ENCODE measurements at places on chromosomes 1 and 21.

DNA sequence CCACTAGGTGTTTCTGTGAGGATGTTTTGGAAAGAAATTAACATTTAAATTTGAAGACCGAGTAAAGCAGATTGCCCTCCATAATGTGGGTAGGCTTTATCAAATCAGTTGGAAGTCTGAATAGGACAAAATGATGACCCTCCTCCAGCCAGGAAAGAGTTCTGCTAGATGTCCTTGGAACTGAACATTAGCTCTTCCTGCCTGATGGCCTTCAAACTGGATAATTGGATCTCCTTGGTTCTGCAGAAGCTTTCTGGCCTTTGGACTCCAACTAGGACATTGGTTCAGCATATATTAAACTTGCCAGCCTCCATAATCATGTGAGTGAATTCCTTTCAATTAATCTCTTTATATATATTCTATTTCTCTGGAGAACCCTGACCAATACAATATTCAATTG lies 4.4 kb upstream of the GLRX2 start:
- peaks cover 7% of the 10 kb centered on the region for H3K4me1 ChIP-seq
- no peak overlapping the region for H3K4me3 ChIP-seq
- no peaks in the 10 kb centered on the region for H3K27me3 ChIP-seq
- no peak overlapping the region for H3K27ac ChIP-seq

GRCh38 chr1:192527111-192527795 lies 48.3 kb upstream of the RGS1 start:
- no peak for DNase-seq
- no peaks in the 10 kb centered on the region for H3K36me3 ChIP-seq
- H3K27me3 ChIP-seq, result no peaks in the 10 kb centered on the region
- H3K4me1 ChIP-seq, result peaks cover 19% of the 10 kb centered on the region
- H3K4me3 ChIP-seq, result no peak overlapping the region

DNA sequence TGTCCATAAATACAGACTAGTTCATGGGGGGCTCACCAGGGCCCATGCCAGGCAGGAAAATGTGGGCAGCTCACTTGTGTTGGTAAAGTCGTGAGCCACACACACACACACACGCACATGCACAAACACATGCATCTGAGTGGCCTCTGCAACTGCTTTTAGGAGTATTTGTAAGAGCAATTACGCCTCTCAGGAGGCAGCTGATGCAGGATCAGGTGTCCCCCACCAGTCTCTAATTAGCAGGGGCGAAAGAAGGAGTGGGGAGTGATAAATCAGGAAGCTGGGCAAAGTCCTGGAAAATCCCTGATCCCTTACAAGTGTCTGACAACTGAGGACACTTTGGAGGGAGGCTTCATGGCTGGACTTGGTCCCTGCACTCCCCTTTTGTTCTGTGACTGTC lies 5.7 kb upstream of the IVL start:
- no peak overlapping the region for H3K4me3 ChIP-seq
- no peaks in the 10 kb centered on the region for H3K36me3 ChIP-seq
- no peak for DNase-seq
- H3K4me1 ChIP-seq, result no peaks in the 10 kb centered on the region

- H3K4me3 ChIP-seq, result no peak overlapping the region
- no peaks in the 10 kb centered on the region for H3K36me3 ChIP-seq
- H3K4me1 ChIP-seq, result no peaks in the 10 kb centered on the region
- DNase-seq, result no peak
- H3K27ac ChIP-seq, result no peak overlapping the region
These were observed 38.0 kb upstream of the KDM4A start for GRCh38 chr1:43611950-43612349.

- H3K27ac ChIP-seq, result no peak within 1 kb of the TSS
- H3K27me3 ChIP-seq, result no peaks in the 10 kb centered on the region
- DNase-seq, result no peak
- H3K36me3 ChIP-seq, result no peaks in the 10 kb centered on the region
- H3K4me3 ChIP-seq, result no peak within 1 kb of the TSS
These were observed at the start of gene UMODL1 for GRCh38 chr21:42071146-42071737. UMODL1 (plus strand) TSS chr21:42071317; CDS start chr21:42071317, 0 bp downstream.

DNA sequence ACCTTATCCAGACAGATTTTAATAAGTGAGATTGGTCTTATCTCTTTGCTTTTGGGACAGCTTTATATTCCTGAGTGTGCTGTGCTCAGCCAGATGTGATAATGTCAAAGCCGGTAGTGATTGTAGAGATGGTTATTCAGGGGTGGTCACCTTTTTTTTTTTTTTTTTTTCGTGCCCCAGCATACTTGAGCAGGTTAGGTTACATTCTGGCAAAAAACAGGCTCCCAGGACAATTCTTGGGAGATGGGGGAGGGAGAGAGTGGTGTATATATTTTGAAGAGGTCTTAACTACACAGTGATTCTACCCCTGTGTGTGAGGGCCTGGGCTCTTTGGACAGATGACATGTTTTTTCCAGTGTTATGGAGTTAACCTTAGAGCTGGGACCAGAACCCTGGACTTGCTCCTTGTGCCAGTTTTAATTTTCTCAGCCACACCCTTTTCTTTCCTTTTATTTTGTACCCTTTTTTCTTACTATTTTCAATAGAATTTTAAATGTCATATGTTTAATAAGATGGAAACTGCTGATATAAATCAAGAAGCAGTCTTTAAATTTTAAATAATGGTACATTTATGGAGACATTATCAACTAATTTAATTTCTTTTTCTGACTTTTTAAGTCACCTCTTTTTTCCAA lies 88.4 kb downstream of the DYRK1A start:
- no peak for DNase-seq
- peaks cover 60% of the 10 kb centered on the region for H3K4me1 ChIP-seq
- H3K27ac ChIP-seq, result peak overlapping the region; percentile 28
- H3K4me3 ChIP-seq, result peak overlapping the region; percentile 33
- no peaks in the 10 kb centered on the region for H3K27me3 ChIP-seq
- peaks cover 3% of the 10 kb centered on the region for H3K36me3 ChIP-seq

DNA sequence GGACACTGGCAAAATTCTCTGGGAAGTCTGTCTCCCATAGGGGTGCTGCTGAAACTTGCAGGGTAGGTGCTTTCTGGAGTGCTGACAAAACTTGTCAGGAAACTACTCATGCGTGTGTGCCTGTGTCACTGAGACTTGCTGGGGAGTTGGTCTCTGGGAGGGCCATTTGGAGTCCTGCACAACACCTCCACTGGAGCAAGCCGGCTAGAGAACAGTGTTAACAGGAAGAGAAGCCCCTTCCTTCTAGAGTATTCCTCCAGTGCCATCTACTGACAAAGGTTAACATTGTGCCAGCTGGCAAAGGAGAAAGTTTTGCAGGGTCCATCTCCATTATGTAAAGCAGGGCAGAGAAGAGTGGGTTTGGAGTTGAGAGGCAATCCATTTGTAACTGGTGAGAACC lies 30.0 kb downstream of the ZMYM4 start:
- no peaks in the 10 kb centered on the region for H3K36me3 ChIP-seq
- no peaks in the 10 kb centered on the region for H3K4me1 ChIP-seq
- no peaks in the 10 kb centered on the region for H3K27me3 ChIP-seq
- H3K27ac ChIP-seq, result no peak overlapping the region
- H3K4me3 ChIP-seq, result no peak overlapping the region
- peak; percentile 58 for DNase-seq

DNA sequence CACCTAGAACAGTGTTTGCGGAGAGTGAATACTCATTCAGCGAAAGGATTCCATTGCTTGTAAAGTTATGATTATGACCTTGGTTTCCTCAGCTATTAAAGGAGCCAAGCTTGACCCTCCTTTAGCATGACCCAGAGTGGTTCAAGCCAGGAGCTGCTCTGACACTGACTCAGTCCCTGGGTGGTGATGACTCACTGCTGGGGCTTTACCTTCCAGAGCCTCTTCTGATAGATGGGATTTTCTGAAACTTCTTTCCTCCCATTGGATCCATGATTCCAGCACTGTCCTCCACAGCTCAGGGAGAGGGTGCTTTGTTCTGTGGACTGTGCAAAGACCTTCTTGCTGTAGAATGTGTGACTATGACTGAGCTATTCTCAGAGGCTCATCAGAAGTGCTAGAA lies 77.4 kb downstream of the S1PR1 start:
- peaks cover 23% of the 10 kb centered on the region for H3K4me1 ChIP-seq
- H3K36me3 ChIP-seq, result no peaks in the 10 kb centered on the region
- H3K27ac ChIP-seq, result no peak overlapping the region

GRCh38 chr1:41370756-41371420 lies 9.7 kb downstream of the FOXO6 start:
- no peak overlapping the region for H3K4me3 ChIP-seq
- no peaks in the 10 kb centered on the region for H3K36me3 ChIP-seq
- H3K27ac ChIP-seq, result no peak overlapping the region
- peaks cover 14% of the 10 kb centered on the region for H3K27me3 ChIP-seq
- no peak for DNase-seq
- H3K4me1 ChIP-seq, result peaks cover 13% of the 10 kb centered on the region

- no peak for DNase-seq
- H3K27ac ChIP-seq, result no peak overlapping the region
- H3K4me1 ChIP-seq, result peaks cover under 1% of the 10 kb centered on the region
These were observed 43.6 kb downstream of the FAAH start for GRCh38 chr1:46437723-46438122.

DNA sequence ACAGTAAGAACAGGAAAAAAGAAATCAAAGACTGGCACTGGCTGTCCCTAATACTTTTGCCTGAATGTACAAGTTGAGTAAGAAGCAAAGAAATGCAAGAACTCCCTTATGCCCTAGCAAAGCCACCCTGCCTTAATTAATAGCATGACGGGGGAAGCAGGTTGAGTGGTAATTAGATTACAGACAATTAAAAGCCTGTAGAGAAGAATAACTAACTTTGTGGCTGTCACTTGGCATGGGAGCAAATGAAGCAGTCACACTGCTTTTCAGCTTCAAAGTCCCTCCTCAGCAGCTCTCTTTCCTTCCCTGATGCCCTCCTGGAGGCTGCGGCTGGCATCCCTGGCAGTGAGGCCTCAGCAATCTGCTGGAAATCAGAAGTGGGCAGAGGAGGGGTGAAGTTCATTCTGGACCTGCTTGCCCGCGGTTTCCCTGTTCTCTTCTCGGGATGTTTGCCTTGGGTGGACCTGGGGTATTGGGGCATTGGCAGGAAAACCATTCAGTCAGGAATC lies 3.4 kb downstream of the OPTC start:
- H3K4me1 ChIP-seq, result no peaks in the 10 kb centered on the region
- DNase-seq, result no peak
- H3K27ac ChIP-seq, result no peak overlapping the region
- no peaks in the 10 kb centered on the region for H3K36me3 ChIP-seq

- no peak for DNase-seq
- peaks cover 65% of the 10 kb centered on the region for H3K36me3 ChIP-seq
- no peaks in the 10 kb centered on the region for H3K27me3 ChIP-seq
- peaks cover 20% of the 10 kb centered on the region for H3K4me1 ChIP-seq
- H3K4me3 ChIP-seq, result no peak overlapping the region
These were observed 59.7 kb downstream of the MIER1 start for GRCh38 chr1:66984491-66984890.

DNA sequence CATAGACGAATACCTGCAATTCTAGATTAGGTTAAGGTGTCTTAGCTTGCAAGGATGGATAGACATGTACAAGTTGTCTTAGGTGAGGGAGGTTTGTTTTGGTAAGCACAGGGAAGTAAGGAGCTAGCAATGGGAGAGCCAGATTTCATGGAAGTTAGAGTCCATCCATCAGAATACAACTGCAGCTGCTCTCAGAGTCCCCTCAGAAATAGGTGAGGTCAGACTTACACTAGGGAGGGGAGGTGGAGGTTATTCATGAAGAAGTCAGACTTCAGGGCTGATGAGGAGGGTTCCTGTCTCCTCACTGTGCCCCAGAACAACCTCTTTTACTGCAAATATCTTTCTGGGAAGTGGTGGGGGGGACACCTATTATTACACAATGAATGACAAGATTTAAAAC lies 85.3 kb downstream of the KCTD3 start:
- H3K36me3 ChIP-seq, result no peaks in the 10 kb centered on the region
- H3K4me1 ChIP-seq, result no peaks in the 10 kb centered on the region
- H3K27ac ChIP-seq, result no peak overlapping the region
- no peak overlapping the region for H3K4me3 ChIP-seq
- H3K27me3 ChIP-seq, result no peaks in the 10 kb centered on the region

- H3K27me3 ChIP-seq, result peaks cover 33% of the 10 kb centered on the region
- no peak overlapping the region for H3K27ac ChIP-seq
- H3K4me1 ChIP-seq, result peaks cover 21% of the 10 kb centered on the region
- no peak for DNase-seq
- no peaks in the 10 kb centered on the region for H3K36me3 ChIP-seq
- no peak overlapping the region for H3K4me3 ChIP-seq
These were observed 2.9 kb upstream of the OLIG1 start for GRCh38 chr21:33067043-33067442.

DNA sequence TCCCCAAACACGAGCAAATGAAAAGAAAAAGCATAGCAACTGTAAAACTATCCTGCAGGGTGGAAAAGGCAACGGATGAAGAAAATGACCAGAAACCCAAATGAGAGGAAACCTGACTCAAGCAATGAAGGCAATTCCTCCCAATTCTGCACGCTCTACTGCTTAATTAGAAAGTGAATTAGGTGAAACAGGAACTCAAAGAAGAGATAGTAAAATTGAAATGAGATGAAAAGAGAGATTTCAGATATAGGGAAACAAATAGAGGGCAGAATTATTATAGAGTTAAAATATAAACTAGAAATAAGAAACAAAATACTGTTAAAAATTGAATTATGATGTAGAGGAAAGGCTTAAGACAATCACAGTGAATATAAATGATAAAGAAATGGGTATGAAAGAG lies 27.5 kb upstream of the ITPKB start:
- no peaks in the 10 kb centered on the region for H3K4me1 ChIP-seq
- H3K4me3 ChIP-seq, result no peak overlapping the region
- no peak for DNase-seq

- H3K4me3 ChIP-seq, result no peak overlapping the region
- H3K27ac ChIP-seq, result no peak overlapping the region
- DNase-seq, result no peak
- no peaks in the 10 kb centered on the region for H3K4me1 ChIP-seq
These were observed 4.1 kb upstream of the EPS8L3 start for GRCh38 chr1:109767637-109768334.

GRCh38 chr1:38559446-38560165 lies 300.0 kb downstream of the RRAGC start:
- H3K4me1 ChIP-seq, result peaks cover 31% of the 10 kb centered on the region
- no peaks in the 10 kb centered on the region for H3K36me3 ChIP-seq
- H3K4me3 ChIP-seq, result peak overlapping the region; percentile 76
- H3K27me3 ChIP-seq, result no peaks in the 10 kb centered on the region

All from CD4-positive, CD25-positive, alpha-beta regulatory T cell (primary cell).